ENCODE measurements at places on chromosomes 12 and 14. TPM values are rescaled to one million over a fixed set of nuclear protein-coding genes. Genes with fewer than 3 reads are reported as not detected.

Gene KRT73
- polyA plus RNA-seq = not detected

Gene DCTN2
- polyA plus RNA-seq = 149 TPM

Gene RNASE13
- not detected for polyA plus RNA-seq

Gene SLC10A1
- 0.31 TPM for polyA plus RNA-seq

Gene DBX2
- polyA plus RNA-seq = not detected

Gene TRIP11
- polyA plus RNA-seq = 33.1 TPM

Gene CHGA
- polyA plus RNA-seq = 3.4 TPM

Gene MIP
- polyA plus RNA-seq = not detected

Gene GSKIP
- 18.6 TPM for polyA plus RNA-seq

Gene UNC79
- polyA plus RNA-seq = 0.31 TPM
